ENCODE measurements at places on chromosomes 1 and 21.
A peak's percentile ranks its signal among the peaks of the same experiment; 100 is the strongest.

DNA sequence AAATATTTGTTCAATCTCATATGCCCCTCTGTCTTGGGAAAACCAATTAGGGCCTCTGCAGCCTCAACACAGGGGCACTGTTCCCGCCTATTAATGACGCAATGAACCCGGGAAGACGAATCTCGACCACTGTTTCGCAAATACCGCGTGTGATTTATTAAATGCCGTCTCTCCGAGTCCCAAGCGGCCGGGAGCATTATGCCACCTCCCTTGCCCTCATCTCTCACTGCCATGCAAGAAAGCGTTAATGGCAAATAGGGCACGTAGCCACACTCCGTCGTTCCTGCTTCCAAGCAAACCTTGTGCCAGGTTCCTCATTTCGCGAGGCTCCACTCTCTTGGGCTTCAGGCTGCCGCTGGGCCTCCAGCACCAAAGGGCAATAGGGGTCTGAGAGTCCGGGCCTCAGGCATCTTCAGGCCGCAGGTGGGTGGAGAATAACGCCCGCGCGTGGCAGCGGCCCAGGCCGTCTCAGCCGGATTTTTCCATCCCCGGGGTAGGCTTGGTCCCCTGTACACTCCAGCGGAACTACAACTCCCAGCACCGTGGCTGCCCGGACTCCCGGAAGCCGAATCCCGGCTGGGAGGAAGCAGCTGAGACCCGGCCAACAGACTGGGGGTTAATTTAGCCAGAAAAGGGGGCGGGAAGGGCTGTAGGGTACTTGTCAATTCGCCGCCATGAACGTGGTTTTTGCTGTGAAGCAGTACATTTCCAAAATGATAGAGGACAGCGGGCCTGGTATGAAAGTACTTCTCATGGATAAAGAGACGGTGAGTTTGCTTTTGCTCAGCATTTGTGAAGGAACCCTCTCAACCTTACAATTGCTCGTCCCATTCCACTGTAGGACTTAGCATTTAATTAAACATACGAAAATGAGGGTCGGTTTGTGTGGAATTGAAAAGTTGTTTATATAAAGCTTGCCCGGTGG is at the start of gene VPS45:
VPS45 (plus strand) TSS at position 593 of the 925 bp plus-strand sequence; CDS start at position 675, 82 bp downstream.
- DNase-seq: peak; percentile 85

- no peak for DNase-seq
Measured at GRCh38 chr1:209835782-209836298, 8.1 kb downstream of the UTP25 start.

- DNase-seq: no peak
Measured at GRCh38 chr1:23426828-23427227, 2.3 kb upstream of the TCEA3 start.

DNA sequence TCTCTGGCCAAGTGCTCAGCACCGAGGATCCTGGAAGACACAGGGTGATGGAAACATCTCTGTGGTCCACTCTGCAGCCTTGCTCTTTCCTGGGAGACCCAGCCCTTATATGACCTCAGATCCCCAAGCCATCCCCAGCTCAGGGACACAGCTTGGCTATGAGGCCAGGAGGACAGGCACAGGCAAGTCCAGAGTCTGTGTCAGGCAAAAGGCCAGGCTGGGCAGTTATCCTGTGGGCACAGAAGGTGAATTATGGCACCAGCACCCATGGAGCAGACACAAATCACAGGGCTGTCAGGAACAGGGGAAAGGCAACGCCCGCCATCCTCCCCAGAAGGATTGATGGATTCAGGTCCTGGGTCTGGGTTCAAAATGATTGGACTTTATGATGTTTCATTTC is 52.1 kb upstream of the SCMH1 start:
- no peak for DNase-seq

- DNase-seq: no peak
Measured at GRCh38 chr1:59972216-59972927, 45.8 kb upstream of the CYP2J2 start.

GRCh38 chr1:68339505-68339904 is 107.2 kb upstream of the WLS start:
- no peak for DNase-seq

DNA sequence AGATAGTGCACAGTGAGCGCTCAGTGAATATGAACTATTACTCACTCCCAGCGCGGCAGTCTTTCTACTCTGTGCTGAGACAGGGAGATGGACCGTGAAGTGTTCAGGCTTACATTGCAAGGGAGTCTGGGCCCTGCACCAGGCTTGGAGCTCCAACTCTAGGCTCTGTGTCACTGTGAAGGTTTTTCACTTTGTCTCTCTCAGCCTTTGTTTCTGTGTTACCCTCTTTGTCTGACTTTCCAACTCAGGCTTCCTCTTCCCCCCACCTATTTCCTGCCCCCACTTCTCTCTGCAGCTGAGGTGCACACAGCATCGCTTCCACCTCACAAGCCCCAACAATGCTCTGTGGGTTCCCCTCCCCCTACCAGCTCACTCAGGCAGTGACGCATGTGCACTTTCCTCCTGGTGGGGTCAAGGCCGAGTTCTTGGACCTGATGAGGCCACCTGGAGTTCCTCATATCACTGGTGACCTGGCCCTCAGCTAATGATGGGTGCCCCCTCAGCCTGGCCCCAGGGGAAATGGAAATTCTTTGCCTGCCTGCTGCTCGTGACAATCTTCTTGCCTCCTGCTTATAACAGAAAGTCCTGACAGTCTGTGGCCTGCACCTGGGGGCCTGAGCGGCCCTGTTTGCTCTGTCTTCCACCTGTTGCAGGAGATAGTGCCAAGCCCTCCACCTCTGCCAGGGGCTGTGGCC is 1.1 kb upstream of the LCK start:
- DNase-seq: no peak

DNA sequence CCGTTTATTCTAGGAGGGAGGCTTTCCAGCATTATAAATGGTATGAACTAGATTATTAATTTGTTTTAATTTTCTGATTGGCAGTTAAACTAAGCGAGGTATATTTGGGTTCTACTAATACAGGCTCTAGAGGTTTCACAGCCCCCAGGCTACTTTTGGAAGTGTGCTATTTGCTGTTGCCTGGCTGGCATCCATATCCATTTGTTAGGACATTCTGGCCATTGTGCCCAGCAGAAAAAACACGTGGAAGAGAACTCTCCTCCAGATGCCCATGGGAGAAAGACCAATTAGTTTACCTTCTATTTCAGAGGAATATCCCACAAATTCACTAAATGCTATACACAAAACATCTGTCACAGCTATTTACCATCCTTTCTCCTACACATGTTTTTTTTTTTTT is 29.3 kb downstream of the MACO1 start:
- no peak for DNase-seq
